ENCODE measurements at places on chromosomes 4 and X.

DNA sequence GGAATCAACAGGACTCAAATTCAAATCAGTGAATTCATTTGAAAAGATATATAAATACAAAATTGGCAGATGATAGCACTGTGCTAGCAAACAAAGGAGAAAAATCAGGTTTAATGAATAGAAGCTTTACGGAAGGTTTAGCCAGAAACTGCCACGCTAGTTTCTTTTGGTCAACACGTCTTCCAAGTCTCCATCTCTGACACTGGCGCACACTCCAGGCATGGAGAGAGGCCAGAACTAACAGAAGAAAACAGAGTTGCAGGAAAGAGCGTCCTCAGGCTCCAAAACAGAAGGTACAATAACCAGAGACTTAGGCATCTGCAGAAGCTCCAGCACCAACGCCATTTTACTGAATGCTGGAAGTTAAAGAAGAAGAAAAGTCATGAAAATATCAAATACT lies 497.3 kb upstream of the FRG1 start:
- DNase-seq, result no peak

DNA sequence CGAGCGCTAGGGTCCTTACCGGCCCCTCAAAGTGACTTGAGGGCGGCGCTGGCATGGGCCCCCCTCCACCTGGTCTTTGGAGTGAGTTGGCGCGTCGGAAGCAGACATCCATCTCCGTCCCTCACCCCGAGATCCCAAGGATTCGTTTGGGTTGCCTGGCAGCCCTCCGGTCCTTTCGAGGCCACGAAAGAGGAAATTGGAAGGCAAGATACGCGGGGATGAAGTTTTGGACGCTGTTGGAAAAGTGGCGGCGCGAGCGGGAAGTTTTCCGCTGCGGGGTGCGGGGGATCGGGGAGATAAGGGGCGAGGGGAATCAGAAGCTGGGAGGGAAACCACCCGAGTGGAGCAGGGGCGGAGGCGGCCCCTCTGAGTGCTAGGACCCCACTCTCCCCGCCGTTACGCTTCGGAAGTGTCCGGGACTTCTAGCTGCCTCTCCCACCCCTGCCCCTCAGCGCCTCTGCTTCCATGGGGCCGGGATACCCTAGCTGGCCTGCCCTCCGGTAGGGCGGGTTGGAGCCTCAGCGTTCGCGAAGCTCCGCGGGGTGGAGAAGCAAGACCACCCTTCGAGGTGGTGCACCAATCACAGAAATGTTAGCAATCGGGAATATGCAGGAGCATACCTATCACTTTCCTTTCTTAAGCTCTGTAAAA lies 57.8 kb downstream of the FRMPD3 start:
- DNase-seq, result no peak

- DNase-seq, result no peak
Measured at GRCh38 chr4:85688055-85688740, 213.2 kb downstream of the ARHGAP24 start.

DNA sequence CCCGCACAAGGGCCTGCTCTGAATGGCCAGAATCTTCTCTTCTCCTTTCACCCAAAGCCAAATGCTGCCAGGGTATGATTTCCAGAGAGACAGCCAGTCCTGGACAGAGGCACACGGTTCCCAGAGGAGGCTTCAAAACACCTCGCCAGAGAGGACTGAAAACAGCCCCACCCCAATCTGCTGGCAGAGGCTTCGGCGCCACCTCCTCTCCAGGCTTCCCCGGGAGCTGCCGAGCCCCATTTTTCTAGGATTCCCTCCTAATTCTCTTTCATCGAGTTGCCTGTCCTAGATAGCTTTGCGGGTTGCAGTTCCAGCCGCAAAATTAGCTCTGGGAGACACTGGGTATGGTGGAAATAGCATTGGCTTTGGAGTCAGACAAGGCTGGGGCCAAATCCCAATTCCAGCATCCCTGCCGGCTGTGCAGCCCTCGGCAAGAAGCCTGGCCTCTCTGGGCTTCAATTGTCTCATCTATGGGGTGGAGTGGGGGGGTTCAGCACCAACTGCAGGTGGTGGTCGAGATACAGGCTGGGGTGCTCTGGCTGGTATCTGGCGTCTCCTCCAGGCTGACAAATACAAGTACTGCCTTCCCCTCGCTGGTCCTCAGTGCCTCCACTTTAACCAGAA lies 22.6 kb downstream of the PPP2R2C start:
- no peak for DNase-seq

- no peak for DNase-seq
Measured at GRCh38 chr4:80195441-80196140, 1.7 kb upstream of the PRDM8 start.

DNA sequence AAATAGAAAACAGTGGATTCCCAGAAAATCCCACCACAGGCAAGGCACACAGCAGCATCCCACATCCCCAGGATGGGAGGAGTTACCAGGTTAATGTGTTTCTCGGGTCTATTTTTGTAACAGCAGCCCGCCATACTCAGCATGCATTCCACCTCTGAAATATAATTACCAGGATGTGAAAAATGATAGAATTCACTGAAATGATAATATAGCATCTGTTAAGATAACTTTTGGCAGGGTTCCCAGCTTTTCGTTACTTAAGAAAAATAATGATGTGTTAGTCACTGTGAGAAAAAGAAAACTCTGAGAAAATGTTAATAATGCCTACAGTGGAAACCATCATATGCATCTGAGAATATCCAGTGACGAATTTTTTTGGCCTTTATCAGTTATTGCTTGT lies 87.1 kb downstream of the VCX2 start:
- DNase-seq, result no peak

DNA sequence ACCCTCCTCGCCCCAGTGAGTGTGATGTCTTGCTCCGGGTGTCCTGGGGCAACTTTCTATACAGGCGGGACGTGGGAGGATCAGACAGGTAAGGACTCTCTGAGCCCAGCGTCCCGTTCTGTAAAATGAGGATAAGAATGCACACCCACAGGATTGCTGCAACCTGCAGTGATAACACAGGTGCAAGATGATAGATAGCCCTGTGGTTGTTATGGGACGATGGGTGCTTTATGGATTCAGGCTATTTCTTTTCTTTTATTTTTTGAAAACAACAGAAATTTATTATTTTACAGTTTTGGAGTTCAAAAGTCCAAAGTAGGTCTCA lies 28.6 kb downstream of the BEX3 start:
- DNase-seq, result no peak

GRCh38 chr4:53780736-53781400 lies 189.6 kb upstream of the LNX1 start:
- DNase-seq, result peak; percentile 17

GRCh38 chrX:12951595-12951975 lies 23.3 kb upstream of the TMSB4X start:
- DNase-seq, result no peak

DNA sequence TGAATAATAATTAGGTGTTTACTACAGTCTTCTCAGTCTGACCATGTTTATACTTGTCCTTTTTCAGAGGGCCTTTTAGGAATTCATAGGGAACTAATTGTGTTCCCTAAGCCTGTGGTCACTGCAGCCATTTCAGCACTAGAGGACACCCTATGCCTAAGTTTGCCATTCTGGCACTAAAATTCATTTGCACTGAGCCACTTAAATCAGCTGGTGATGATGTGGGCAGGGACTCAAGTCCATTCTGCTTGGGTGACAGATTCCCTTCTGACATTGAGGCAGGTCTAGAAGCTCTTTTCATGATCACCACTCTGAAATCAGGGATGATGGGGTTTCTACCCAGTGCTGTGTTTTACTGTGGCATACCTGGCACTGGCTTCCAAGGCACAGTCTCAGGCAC lies 1178.9 kb upstream of the DIAPH2 start:
- DNase-seq, result no peak

GRCh38 chr4:138868562-138868961 lies 147.0 kb upstream of the NOCT start:
- DNase-seq, result no peak

DNA sequence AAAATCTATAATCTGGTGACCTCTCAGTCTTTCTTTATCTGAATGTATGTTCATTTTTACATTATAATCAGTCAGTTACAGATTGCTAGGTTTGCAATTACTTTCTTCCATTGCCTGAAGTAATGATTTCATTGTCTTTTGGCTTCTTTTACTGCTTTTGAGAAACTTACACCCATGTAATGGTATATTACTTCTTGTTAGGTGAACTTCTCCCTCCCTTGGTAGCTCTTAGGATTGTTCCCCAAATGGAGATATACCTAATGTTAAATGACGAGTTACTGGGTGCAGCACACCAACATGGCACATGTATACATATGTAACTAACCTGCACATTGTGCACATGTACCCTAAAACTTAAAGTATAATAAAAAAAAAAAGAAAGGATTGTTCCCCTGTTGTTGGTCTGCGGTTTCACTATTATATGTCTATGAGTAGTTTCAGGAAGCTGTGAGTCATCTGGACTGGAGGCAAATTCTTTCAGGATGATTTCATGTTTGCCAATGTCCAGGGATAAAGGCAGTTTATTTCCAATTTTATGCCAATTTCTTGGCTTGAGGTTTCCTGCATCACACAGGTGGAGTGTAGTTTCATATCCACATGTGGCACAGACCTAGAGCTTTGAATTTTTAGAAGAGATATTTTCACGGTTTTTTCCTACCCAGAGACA lies 21.8 kb downstream of the SPANXC start:
- peak; percentile 74 for DNase-seq

DNA sequence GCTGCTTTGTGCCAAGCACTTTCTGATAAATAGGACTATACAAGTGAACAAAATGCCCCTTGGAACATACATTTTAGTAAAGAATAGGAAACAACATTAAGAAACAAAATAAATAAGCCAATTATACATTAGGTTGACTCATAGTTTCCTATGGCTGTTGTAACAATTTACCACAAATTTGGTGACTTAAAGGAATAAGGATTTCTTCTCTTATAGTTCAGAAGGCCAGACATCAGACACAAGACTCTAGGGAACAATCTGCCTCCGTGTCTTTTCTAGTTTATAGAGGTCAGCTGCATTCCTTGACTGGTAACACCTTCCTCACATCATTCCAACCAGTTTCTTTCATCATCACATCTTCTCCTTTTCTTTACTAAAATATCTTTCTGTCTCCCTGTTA lies 235.9 kb upstream of the PCDH18 start:
- peak; percentile 1 for DNase-seq

GRCh38 chr4:39450618-39451017 lies 8.1 kb downstream of the RPL9 start:
- no peak for DNase-seq

DNA sequence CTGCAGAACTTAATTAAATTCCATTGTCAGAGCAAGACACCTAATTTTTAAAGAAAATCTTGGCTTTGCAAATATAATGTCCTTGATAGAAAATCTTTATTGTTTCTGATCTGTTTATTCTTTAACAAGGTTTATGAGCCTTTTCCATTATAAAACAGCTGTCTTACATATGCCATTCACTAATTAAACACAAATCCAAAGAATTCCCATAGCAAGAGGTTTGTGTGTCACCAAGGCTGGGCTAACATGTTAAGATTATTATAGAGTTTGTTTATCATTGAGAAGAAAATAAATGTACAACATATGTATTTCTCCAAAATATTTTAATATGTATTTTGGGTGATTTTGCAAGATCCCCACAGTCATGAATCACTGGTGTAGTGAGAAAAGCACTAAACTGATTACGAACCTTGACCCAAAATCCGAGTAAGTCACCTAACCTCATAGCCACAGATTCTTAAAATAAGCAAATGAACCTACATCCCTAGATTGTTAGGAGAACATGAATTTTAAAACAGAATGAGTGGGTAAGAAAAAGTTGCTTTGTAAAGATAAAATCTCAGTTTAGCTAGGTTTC lies 694.8 kb upstream of the INTU start:
- DNase-seq, result peak; percentile 53

DNA sequence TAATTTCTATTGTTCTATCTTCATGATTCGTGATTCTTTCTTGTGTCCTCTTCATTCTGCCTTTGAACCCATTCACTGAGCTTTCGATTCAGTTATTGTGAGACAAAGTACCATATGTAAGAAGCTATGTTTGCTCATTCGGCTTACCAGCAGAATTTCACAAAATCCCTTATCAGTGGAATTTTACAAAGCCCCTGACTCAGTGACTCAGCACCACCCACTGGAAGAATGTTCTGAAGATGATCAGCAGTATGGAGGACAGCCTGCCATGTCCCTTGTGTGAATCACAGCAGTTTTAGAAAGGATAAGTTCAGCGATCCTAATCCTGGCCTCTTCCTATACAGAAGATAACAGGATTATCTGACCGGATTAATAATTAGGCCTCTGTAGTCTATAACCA lies 5.8 kb upstream of the UXT start:
- no peak for DNase-seq

GRCh38 chr4:160514126-160514525 lies 1411.2 kb downstream of the RAPGEF2 start:
- DNase-seq, result no peak

DNA sequence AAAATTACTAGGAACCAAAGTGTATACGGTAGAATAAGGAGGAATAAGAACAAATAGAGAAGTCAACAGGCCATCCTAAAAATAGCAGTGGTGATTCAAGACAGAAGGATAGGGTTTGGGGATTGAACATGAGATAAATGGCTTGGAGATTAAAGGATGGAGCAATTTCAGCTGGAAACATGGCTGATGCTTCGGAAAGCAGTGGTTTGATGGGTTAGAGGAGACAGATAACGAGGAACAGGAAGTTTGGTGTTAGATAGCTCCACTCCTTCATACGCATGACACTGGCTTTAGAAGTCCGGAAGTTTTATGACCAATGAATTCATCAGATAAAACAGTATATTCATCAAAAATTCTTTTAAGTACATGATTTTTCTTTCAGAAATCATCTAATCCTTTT lies 70.8 kb upstream of the GALNTL6 start:
- DNase-seq, result no peak

DNA sequence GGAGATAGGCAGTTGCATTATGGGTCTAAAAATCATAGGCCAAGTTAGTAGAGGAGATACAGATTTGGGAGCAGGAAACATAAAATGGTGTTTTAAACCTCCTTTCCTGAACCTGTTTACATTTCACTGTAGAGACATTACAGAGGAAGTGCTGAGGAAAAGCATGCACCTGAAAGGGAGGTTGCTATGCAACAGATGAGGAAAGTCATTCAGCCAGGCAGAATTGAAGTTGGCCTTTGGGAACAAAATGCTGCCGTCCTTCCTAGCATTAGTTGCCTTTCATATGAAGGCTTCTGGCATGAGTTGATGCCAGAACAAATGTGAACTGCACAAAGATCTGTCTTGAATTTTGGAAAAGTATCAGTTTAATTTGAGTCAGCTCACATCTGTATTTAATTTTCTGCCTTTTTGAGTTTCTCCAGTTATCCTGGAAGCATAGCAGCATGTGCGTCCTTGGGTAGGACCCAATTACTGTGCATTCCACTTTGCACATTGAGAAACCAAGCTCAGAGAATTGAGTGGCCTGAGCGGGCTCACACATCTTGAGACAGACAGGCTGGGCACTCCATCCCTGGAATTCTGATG lies 38.2 kb downstream of the MAGED1 start:
- DNase-seq, result no peak

GRCh38 chr4:9987749-9988362 lies 33.4 kb downstream of the SLC2A9 start:
- no peak for DNase-seq

GRCh38 chr4:147343692-147344091 lies 137.2 kb upstream of the EDNRA start:
- DNase-seq, result no peak
